Thoracic aorta (tissue), 2 donors: ENCODE measurements at places on chromosomes 5 and 9. TPM values are rescaled to one million over a fixed set of nuclear protein-coding genes. Genes with fewer than 3 reads are reported as not detected.

CCL27 gene
- not detected for total RNA-seq

RARS1 gene
- 93.8 TPM for total RNA-seq

GRCh38 chr5:41621420-41621819 lies 111.0 kb upstream of the PLCXD3 start:
- no peak for DNase-seq

DNA sequence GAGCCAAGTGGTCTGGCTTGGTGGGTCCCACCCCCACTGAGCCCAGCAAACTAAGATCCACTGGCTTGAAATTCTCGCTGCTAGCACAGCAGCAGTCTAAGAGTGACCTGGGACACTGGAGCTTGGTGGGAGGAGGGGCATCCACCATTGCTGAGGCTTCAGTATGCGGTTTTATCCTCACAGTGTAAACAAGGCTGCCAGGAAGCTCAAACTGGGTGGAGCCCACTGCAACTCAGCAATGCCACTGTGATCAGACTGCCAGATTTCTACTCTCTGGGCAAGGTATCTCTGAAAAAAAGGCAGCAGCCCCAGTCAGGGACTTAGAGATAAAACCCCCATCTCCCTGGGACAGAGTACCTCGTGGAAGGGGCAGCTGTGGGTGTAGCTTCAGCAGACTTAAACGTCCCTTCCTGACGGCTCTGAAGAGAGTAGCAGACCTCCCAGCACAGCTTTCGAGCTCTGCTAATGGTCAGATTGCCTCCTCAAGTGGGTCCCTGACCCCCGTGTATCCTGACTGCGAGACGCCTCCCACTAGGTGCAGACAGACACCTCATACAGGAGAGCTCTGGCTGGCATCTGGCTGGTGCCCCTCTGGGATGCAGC lies 18.2 kb upstream of the STK32A start:
- no peak for DNase-seq

GRCh38 chr5:133269691-133270090 lies 217.9 kb downstream of the HSPA4 start:
- no peak for DNase-seq

DNA sequence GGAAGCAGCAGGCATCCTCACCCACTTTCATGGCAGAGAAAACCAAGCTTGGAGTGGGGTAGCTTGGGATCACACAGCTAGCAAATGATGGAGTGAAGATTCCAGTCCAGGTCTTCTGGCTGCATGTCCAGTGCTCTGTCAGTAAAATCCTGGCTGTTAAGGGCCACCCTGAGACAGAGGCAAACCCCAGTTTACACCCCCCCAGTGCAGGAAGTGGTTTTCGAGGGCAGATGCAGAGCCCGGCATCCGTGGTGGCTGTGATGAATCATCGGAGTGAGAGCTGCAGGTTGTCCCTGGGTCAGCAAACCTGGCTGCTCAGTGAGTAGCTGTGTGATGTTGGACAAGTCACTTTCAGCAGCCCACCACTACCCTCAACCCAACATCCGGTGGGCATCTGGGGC lies 115.4 kb downstream of the RGS3 start:
- no peak for DNase-seq

GRCh38 chr5:42605490-42605889 lies 151.1 kb upstream of the CCDC152 start:
- DNase-seq, result no peak

DNA sequence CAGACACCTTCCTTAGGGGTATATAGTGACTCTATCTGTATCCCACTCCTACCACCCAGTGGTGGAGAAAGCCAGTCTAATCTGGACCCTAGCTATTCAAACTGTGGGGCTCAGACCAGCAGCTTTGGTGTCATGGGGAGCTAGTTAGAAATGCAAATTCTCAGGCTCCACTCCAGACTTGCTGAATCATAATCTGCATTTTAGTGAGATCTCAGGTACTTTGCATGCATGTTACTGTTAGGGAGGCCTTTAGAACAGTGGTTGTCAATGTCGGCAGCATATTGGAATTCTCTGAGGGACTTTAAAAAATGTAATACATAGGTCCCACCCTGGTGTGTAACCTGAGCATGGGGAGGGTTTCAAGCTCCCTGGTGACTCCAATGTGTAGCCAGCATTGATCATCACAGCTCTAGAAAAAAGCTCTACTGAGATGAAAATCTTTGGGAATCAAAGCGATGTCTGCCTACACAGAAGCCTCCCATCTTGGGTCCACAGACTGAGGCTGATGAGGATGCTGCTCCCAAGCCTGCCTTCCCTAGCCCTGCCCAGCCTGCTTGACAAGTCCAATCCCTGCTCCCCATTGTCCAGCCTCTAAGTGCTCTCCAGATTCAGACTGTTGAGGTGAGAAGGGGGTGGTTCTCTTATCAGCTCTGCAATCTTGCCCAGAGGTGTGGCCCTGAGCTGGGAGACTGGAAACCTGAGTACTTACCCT lies 11.9 kb upstream of the GM2A start:
- no peak for DNase-seq

GRCh38 chr9:108142504-108143201 lies 653.1 kb upstream of the KLF4 start:
- DNase-seq, result peak; percentile 50

DNA sequence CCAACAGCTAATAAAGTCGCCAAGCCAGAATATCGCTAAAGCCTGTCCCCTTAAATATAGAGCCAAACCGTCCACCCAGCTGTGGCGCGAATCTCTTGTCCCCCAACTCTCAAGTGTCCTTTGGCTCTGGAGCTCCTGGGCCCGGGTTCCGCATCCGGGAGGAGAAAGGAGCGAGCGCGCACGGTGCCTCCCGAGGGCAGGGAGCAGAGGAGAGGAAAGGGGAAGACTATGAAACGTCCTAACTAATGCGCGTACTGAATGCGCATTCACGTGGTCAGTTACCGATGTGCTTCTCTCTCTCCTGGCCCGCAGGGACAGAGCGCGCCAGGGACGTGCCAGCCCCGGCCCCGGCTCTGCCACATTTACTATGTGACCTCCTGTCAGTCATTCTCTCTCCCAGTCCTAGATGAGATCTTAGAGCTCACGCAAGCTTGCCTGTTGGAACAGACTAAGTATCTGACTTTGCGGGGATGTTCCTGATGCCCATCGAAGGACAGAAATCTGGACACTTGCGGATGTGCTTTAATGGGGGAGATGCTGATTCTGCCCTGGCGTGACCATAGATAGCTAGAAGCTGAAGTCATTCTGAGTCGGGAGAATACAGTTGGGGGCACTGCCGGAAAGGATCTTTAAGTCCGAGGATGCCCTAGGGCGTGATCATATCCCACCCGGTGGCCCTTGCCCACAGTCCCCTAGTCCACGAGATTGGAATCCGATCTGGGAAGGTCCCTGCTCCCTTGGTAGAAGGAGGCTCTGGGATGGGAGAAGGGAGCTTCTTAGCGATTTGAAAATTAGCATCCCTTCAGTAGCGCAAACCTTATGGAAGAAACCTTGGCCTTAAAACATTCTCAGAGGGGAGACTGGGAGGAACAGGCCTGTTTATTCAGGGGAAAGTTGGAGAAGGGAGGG lies 5.7 kb upstream of the EBF1 start:
- no peak for DNase-seq

DNA sequence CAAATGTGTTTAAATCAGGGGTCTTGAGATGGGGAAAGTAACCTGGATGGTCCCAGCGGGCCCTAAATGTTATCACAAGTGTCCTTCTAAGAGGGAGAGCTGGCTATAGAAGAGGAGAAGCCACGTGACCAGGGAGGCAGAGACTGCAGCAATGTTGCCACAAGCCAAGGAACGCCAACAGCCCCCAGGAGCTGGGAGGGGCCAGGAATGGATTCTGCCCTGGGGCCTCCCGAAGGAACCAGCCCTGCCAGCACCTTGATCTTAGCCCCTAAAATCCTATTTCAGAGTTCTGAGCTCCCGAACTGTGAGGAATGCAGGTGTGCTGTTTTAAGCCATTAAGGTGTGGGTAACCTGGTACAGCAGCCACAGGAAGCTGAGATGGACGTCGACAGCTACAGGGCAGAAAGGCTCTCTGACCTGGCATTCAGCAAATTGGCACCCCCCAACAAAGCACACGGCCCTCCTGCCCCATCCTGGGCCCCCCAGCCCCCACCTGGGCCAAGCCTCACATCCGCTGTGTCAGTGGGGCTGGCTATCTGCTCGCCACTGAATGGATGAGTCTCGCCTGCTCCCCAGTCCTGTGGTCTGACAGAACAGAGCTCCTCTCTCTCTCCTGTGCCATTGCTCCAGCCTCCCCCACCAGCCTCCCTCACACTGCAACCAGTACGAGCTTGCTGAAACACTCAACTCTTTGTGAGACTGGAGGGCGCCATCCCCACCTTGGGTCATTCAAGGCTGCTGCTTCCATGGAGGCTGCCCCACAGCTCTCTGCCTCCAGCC lies 78.8 kb downstream of the ADAMTS2 start:
- DNase-seq, result no peak

DNA sequence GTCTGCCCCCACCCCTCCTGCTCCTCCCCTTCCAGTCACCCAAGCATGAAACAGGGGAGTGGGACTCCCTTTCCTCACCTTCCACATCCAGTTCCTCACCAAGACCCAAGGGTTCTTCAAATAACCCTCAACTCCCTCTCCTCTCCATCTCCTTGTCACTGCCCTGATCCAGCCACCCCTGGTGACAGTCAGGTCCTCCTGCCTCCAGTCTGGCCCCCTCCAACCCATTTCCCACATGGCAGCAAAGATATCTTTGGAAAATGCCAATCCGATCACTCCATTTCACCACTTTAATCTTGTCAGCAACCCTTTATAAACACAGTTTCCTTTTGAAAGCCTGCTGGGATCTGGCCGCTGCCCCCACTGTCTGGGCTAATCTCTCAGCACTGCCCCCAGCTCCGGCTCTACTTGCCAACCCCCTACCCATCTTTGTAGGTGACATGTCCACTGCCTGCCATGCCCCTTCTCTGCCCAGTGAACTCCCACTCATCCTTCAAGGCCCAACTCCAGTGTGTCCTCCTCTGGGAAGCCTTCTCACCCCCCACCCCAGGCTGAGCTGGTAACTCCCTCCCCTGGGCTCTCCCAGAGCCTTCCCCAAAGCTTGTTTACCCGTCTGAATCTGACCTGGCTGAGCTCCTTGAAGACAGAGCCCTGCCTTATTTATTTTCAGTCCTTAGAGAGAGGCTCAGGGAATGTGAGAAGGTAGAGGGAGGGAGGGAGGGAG lies 781 bp upstream of the MYOZ3 start:
- no peak for DNase-seq

GRCh38 chr5:72501488-72501887 lies 5.7 kb downstream of the ZNF366 start:
- DNase-seq, result no peak

- no peak for DNase-seq
Observed at GRCh38 chr9:36040271-36040925, 3.7 kb downstream of the RECK start.
